ENCODE measurements at places on chromosomes 5 and 9.

DNA sequence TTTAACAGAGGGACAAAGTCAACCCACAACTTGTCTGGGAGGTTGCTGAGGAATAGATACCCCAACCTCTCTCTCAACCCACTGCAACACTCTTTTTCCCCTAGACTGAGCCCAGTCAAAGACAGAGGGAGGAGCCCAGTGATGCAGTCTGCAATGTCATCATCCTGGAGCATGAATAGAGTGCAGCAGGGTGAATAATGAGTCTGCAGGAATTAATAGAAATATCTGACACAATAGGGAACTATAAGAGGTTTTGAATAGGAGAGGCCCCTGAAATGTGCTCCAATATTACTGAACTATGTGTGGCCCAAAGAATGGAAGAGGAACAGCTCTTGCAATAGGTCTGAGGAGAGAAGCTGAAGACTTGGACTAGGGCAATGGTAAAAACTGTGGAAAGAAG, 59.1 kb downstream of the PDCD1LG2 start:
- DNase-seq = no peak

- no peak for DNase-seq
Observed at GRCh38 chr9:121744687-121745395, 93.4 kb downstream of the DAB2IP start.

DNA sequence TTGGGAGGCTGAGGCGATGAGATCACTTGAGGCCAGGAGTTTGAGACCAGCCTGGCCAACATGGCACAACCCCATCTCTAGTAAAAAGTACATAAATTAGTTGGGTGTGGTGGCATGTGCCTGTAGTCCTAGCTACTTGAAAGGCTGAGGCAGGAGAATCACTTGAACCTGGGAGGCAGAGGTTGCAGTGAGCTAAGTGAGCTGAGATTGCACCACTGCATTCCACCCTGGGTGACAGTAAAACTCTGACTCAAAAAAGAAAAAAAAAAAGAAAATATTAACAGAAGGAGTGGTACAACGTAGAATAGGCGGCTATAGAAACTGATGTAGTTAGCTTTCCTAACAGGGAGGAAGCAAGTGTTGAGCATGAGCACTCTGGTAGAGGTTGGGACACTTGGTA, 59.9 kb downstream of the PBX3 start:
- DNase-seq = no peak

DNA sequence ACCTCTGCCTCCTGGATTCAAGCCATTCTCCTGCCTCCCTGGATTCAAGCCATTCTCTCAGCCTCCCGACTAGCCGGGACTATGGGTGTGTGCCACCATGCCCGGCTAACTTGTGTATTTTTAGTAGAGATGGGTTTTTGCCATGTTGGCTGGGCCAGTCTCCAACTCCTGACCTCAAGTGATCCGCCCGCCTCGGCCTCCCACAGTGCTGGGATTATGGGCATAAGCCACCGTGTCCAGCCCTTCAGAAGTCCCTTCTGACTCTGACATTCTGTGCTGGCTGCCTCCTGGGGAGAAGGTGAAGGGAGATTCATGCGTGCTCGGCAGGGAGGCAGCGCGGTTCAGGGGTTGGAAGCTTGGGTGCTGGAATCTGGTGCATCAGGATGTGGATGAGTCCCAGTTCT, 28.8 kb downstream of the PRRX2 start:
- no peak for DNase-seq

DNA sequence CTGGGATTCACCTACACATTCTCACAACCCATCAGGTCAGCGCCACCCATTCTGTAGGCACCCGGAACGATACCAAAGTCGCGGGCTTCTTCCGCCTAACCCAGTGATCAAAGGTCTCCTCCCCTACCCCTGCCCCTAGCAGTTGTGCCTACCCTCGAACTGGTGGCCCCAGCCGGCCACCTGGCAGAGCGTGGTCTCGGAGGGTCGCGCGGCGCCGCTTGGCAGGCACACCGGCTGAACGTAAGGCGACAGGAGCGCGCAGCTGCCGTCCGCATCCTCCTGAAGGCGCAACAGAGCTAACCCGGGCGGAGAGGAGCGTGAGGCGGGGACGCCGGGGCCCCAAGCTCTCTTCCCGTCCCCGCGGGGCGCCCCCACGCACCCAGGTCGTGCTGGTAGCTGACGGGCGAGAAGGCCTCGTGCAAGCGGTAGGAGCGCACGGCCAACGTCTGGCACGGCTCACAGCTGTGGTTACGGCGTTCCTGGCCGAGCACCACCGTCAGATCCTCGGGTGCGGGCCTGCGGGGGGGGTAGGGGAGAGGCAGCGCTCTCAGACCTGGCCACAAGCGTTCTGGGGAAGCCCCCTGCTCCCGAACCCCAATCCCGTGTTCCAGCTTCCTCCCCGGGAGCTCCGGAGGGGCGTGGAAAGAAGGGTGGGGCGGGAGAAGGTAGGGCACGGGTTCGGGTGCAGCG, 2.8 kb upstream of the PFN3 start:
- peak; percentile 57 for DNase-seq

Measured in naive B cell (primary cell).